Glutamatergic neuron (in vitro differentiated cells): ENCODE measurements at places on chromosomes 2 and 18.

DNA sequence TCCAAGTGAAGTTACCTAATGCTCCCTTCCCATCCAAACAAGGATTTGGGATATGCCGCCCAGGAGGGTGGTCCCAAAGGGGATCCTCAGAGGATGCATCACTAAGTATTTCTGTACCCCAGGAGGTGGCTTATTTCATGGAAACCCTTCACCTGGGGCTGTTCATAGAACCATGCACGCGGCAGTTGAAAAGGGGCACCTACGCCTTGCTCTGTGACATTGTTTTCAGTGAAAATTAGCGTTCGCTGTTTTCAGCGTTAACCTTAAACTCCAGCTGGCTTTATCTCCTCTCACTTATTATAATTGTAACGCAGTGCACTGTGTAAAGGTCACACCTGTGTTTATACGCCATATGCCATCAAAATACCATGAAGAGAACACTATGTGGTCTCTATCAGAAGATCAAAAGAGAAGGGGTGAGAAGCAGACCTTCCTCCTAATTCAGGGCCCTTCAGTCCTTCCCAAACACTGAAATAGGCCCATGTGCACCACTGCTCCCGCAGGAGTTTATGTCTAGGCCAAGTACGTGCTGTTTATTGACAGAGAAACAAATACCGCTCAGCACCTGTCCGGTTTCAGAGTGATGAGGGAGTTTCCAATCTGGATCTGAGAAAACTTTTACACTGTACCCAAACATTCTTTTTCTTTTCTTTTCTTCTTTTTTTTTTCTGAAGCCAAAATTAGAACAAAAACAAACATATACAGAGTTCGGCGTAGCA, 162.1 kb downstream of the BCL2 start:
- no peak overlapping the region for H3K27ac ChIP-seq
- H3K36me3 ChIP-seq: no peaks in the 10 kb centered on the region
- H3K4me1 ChIP-seq: peaks cover 6% of the 10 kb centered on the region
- no peak overlapping the region for H3K4me3 ChIP-seq
- peaks cover 6% of the 10 kb centered on the region for H3K27me3 ChIP-seq

GRCh38 chr18:36692371-36692770, 136.4 kb downstream of the TPGS2 start:
- DNase-seq: no peak
- H3K27me3 ChIP-seq: peaks cover 2% of the 10 kb centered on the region
- H3K4me1 ChIP-seq: peaks cover 15% of the 10 kb centered on the region
- H3K27ac ChIP-seq: no peak overlapping the region
- H3K4me3 ChIP-seq: no peak overlapping the region

DNA sequence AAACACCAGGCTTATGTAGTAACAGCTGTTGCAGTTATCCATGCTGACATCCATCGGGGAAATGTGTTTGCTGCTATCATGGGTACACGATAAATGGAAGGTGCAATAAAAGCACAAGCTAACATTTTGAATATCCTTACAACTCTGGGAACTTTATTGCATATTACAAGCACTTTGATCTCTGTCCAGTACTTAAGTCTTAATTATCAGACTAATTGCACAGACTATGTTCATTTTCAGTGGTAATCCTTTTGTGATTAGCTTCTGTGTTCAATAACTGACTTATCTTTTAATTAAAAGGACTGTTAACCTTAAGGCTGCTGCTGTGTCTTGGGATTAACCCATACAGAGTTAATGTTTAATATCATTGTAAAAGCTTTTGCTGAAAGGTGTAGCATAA, 101.4 kb upstream of the ATP5MC3 start:
- no peak overlapping the region for H3K27ac ChIP-seq
- no peaks in the 10 kb centered on the region for H3K27me3 ChIP-seq
- no peak overlapping the region for H3K4me3 ChIP-seq
- no peaks in the 10 kb centered on the region for H3K36me3 ChIP-seq
- DNase-seq: no peak

GRCh38 chr2:231642631-231643494, 50.2 kb downstream of the TEX44 start:
- peaks cover 7% of the 10 kb centered on the region for H3K4me1 ChIP-seq
- no peak for DNase-seq
- peak overlapping the region; percentile 78 for H3K27ac ChIP-seq
- peaks cover 4% of the 10 kb centered on the region for H3K27me3 ChIP-seq

DNA sequence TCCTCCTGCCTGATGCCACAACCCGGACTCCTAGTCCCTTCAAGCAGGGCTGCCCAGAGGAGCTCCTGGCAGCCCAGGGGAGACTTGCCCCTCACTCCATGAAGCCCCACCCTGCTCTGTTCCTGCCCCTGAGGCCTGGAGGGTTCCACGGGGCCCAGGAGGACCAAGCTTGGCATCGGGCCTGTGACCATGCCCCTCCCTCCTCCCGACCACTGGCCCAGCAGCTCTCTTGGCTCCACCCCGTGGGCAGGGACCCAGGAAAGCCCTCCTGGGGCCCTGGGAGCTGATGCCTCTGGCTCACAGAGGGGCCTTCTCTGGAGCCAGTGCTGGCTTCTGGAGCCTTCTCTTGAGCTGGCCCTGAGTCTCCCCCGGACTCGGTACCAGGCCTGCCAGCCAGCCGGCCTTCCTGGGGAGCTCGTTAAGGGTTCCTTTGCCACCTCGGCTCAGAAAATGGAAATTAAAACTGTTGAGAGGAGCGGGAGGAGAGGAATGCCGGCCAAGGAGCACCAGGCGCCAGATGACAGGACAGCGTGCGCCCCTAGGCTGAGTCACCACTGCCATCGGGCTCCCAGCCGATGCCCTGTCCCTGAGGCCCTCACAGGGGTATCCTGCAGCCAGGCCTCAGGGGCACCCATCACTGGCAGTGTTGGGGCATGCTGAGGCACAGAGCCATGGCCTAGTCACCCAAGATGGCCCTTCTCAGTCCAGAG, 40.6 kb upstream of the SNED1 start:
- DNase-seq: no peak
- H3K4me3 ChIP-seq: no peak overlapping the region
- peaks cover 1% of the 10 kb centered on the region for H3K27me3 ChIP-seq
- peaks cover 2% of the 10 kb centered on the region for H3K4me1 ChIP-seq

DNA sequence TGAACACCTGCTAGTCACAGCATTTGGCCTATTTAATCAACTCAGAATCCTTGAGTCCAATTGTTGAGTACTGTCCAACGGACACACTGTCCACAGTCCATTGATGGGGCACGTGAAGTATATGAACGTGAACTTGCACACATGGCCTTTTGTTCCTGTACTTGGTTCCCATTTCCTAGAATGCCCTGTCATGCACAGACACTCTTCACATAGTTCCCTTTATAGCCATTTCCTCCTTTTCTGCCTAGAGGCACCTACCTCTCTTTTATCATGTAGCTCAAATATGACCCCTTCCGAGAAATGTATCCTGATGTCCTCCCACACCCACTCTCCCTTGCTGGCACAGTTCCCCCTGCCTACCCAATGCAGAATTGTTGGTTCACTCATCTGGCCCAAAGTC, 8.7 kb upstream of the CRYGA start:
- H3K27me3 ChIP-seq: peaks cover 3% of the 10 kb centered on the region
- H3K4me3 ChIP-seq: no peak overlapping the region
- peaks cover 1% of the 10 kb centered on the region for H3K4me1 ChIP-seq
- no peaks in the 10 kb centered on the region for H3K36me3 ChIP-seq
- DNase-seq: no peak

GRCh38 chr2:181697571-181697970, 17.3 kb upstream of the NEUROD1 start:
- peaks cover 3% of the 10 kb centered on the region for H3K27me3 ChIP-seq
- H3K4me3 ChIP-seq: no peak overlapping the region
- DNase-seq: no peak
- H3K36me3 ChIP-seq: peaks cover 4% of the 10 kb centered on the region

- H3K27me3 ChIP-seq: no peaks in the 10 kb centered on the region
- H3K4me1 ChIP-seq: peaks cover 5% of the 10 kb centered on the region
- DNase-seq: no peak
- H3K4me3 ChIP-seq: no peak overlapping the region
- H3K36me3 ChIP-seq: no peaks in the 10 kb centered on the region
- no peak overlapping the region for H3K27ac ChIP-seq
Measured at GRCh38 chr2:143501106-143501676, 372.0 kb downstream of the ARHGAP15 start.

DNA sequence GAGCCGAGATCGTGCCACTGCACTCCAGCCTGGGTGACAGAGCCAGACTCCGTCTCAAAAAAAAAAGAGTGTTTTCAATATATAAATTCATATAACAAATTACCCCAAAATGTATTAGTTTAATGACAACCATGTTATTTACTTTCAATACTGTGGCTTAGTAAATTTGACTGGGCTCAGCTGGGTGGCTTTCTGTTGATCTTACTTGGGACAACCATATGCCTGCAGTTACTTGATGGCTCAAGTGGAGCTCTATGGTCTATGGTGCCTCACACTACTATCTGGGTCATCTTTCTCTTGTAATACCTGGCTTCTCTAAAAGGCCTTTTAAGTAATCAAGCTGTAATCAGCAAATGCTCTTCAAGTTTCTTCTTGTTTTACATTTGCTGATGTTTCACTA, 341.5 kb upstream of the SPHKAP start:
- no peaks in the 10 kb centered on the region for H3K27me3 ChIP-seq
- no peak overlapping the region for H3K4me3 ChIP-seq
- H3K4me1 ChIP-seq: no peaks in the 10 kb centered on the region
- no peaks in the 10 kb centered on the region for H3K36me3 ChIP-seq

- no peaks in the 10 kb centered on the region for H3K27me3 ChIP-seq
- no peaks in the 10 kb centered on the region for H3K36me3 ChIP-seq
- no peak overlapping the region for H3K27ac ChIP-seq
- H3K4me1 ChIP-seq: no peaks in the 10 kb centered on the region
Measured at GRCh38 chr18:24446953-24447538, 13.4 kb upstream of the HRH4 start.

- H3K36me3 ChIP-seq: no peaks in the 10 kb centered on the region
- no peaks in the 10 kb centered on the region for H3K4me1 ChIP-seq
- no peak overlapping the region for H3K27ac ChIP-seq
- H3K27me3 ChIP-seq: no peaks in the 10 kb centered on the region
- no peak for DNase-seq
- no peak overlapping the region for H3K4me3 ChIP-seq
Measured at GRCh38 chr2:100571668-100572067, 8.9 kb downstream of the PDCL3 start.
